Hematopoietic multipotent progenitor cell treated with erythropoietin and hydrocortisone succinate and interleukin-3 and kit ligand, for 17 days (in vitro differentiated cells): ENCODE measurements at places on chromosomes 2 and 18.

DNA sequence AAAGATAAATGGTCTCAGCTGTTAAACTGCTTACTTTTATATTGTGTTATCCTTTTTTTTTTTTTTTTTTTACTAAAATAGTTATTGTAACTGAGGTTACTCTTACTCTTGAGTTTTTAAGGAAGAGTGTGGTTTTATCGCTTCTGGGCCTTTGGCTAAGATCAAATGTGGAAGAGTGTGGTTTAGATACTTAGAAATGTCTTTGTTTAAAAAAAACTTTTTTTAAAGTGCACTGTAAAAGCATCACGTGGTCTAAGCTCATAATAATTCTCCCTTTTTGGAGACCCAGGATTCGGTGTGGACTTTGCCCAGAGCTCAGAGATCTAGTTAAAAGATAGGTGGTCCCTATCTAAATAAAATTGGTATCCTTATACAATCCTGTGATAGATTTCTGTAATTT is 11.9 kb upstream of the OXER1 start:
- no peak for DNase-seq

DNA sequence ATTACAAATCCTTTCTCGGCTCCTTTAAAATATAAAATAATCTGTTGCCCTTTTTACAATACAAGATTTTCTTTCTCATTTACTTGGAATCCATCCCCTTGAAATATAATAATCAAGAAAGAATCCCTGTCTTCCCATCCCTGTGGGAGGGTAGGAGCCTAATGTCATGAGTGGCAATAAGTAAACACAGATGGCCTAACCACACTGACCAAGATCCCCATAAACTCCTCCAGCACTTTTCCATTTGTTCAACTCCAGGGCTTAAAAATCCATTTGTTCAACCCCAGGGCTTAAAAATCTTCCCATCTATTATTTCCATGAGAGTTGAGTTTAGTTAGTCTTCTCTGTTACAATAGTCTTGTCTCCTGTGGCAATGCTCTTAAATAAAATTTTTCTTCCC is 297.6 kb downstream of the CDH7 start:
- no peak for DNase-seq

DNA sequence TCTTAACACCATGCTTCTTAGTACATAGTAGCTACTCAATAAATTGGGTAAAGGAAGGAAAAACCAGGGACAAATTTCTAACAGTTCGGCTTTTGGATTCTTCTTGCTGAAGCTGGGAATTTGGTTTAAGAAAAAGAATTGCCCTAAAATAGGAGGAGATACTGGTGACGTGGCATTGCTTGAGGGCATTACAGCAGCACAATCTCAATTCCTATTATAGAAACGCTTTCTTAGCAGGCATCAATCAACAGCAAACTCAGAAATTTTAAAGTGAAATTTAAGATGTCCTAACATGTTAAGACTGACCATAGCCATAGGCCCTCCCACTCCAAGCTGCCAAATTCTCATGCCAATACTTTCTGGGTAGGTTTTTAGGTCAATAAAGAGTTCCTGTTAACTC is 169.5 kb downstream of the SRBD1 start:
- no peak for DNase-seq

- DNase-seq = no peak
These were observed 216.5 kb downstream of the CDCA7 start for GRCh38 chr2:173571021-173571821.

GRCh38 chr2:143219266-143219665 is 90.0 kb downstream of the ARHGAP15 start:
- no peak for DNase-seq

GRCh38 chr2:204201507-204201906 is 264.9 kb downstream of the ICOS start:
- DNase-seq = no peak

DNA sequence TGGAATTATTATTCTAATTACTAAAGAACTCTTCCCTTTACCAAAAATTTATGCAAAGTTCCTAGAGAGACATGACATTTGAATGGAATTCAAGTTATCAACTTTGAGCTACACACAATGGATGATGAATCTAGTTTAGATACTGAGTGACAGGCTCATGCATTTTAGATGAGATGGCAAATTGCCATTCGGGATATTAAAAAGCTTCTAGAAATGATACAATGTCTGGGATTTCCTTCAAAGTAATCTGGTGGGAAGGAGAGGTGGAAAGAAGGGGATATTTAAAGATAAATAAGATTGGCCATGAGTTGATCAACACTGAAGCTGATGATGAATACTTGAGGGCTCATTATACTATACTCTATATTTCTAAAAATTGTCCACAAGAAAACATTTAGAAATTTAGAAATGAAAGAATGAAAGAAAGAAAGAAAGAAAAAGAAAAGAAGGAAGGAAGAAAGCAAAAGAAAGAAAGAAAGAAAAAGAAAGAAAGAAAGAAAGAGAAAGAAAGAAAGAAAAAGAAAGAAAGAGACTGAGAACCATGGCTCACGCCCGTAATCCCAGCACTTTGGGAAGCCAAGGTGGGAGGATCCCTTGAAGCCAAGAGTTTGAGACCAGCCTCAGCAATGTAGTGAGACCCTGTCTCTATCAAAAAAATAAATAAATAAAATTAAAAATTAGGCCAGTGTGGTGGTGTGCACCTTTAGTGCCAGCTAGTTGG is 62.6 kb upstream of the NEDD4L start:
- DNase-seq = no peak

DNA sequence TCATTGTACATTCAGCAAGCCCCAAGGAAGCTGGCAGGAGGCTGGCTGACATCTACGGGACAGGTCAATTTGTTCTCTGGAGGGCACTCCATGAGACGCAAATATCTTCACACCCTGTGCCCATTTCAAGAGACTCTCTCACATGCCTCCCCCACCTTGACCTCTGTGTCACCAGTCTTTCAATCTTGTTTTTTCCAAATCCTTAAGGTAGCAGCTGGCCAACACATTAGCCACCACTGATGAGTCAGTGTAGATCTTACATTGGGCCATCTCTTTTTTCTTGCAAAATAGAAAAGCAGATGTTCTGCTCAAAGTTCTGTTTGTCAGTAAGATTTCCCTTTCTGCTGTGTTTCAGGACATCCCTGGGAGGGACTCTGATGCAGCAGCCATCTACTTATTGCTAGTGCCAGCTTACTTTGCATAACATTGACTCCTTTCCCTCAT is 1.7 kb upstream of the DPP4 start:
- no peak for DNase-seq

GRCh38 chr2:129764376-129765325 is 214.8 kb upstream of the RAB6C start:
- no peak for DNase-seq

- DNase-seq = no peak
These were observed 5.6 kb downstream of the TMEM247 start for GRCh38 chr2:46485002-46485401.

DNA sequence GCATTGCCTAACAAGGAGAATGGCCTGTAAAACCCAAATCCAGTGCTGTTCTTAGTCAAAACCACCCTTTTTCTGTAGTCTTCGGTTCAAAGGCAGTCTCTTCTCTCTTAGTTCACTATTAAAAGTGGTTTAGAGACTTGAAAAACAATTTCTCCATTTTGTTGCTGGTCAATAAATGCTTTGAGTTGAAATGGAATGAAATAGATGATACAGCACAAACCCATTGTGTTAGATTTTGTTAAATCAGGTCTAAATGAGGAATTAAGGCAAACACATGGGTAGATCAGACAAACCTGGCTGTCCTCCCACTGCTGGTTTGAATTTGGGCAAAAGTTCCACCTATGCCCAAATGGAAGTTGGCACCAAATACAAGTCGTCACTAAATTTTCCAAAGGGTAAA is 150.1 kb upstream of the SERTAD2 start:
- DNase-seq = no peak

DNA sequence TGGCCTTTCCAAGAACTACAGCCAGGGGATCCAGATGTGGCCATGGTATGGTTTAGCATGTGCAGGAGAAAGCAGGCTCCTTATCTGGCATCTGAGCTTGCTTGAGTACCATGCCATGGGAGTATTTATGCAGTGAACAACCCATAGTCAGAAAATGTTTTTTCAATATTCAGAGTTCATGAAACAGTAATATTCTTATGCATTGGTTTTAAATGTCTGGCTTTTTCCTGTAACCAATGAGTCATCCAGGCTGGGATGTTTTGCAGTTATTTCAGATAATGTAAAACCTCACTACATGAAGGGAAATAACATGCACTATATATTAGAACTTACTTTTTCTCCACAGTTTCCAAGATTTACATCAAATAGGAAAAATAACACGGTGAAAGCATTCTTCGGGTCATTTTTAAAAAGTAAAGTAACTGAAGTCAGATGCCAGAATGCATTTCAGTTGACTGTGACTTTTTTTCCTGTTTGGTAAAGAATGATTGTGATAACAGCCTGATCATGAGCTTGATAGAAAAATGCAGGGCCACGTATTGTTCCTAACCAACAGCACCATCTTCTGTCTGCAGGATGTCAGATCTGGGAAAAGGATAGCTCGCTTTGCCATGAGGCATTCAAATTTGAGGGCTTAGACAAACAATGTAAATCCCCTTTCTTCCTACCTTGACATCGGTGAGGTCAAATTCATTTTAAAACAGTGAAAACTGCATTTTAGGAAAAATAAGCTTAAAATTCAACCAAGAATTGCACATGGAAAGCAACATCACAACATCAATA is 152.8 kb downstream of the DSC3 start:
- DNase-seq = no peak

GRCh38 chr2:217047209-217047608 is 187.3 kb upstream of the TNP1 start:
- DNase-seq = no peak

- DNase-seq = no peak
These were observed 284.1 kb downstream of the DSEL start for GRCh38 chr18:67232406-67232805.

- peak; percentile 10 for DNase-seq
These were observed 29.9 kb downstream of the ANO7 start for GRCh38 chr2:241218131-241219029.

- no peak for DNase-seq
These were observed 26.8 kb upstream of the E2F6 start for GRCh38 chr2:11492720-11493119.

DNA sequence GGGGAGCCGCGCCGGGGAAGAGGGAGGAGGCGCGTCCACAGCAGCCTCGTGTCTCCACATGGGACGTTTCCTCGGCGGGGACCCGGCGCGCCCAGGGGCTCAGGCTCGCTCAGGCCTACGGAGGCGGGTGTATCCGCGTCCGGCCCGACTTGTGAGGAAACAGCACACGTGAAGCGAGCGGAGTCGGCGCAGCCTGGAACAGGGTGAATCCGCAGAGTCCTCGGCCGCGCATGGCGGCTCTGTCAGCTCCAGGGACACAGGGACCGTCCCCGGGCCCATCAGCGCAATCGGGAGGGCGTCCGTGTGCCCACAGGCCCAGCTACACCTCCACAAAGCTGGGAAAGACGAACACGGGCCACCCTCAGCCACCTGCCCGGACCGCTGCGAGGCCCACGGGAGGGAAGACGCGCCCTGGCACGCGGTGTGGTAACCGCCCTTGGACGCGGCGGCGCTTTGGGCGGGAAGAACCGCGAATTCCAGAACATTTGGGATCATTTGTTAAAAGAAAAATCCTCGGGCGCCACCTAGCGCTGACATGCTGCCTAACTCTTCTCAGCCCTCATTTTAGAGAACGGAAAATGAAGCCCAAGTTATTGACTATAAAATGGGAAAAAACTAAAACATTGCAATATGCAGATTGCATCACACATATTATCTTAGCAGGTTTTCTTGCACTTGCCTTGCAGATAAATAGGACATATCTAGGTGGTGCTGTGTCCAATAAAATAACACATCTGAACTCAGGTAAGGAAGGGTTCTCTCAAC is 40.4 kb downstream of the TMEM18 start:
- DNase-seq = peak; percentile 40

DNA sequence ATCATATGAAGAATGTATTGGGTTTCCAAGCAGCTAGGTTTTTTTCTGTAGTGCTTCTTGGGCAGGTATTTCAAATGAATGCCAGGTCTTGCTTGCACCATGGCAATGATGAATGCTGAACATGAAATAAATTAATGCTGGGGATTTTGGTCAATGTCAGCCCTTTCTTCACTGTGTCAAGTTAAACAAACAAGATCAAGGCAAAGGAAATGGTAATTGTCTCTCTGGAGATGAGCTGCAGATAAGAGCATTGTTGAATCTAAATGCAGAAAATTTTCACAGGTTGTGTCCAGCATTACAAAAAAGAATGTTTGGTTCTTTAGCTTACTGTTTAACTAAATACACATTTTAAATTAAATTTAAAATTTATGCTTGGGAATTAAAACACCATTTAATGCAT is 144.3 kb downstream of the GPD2 start:
- DNase-seq = no peak
